ENCODE measurements at places on chromosomes 2 and 18.

- no peak for DNase-seq
These were observed 88.0 kb upstream of the CELF4 start for GRCh38 chr18:37653618-37654017.

DNA sequence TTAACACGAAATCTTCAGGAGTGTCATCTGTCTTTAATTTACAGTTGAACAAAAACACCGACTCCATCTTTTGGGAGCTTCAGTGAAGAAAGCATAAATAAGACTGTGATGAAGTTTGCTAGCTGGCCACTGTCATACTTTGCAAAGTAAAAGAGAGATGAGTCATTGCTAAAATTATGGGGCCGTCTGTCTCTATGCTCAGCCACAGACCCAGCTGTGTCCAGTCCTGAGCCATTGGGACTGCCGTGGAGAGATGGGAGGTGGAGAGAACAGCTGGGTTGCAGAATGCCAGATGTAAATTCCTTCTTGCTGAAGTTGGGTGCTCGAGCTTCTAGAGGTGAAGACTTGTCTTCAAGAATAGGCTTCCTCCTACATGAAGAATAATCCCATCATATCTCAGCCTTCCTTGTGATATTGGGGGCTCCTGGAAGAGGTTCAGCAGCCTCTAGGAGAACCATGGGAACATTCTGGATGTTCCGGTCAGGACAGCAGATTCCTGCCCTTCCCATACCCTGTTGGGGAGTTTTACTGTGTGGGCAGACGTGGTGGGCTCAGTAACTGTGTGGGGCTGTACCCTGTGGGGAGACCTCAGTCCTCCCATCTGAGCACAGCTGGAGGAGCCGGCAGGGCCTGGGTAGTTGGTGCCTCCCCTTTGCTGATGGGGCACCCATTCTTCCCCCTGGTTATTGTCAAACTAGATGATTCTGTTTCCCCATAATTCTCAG, 71.1 kb downstream of the LDLRAD4 start:
- no peak for DNase-seq

- DNase-seq, result no peak
These were observed 27.1 kb downstream of the RAB31 start for GRCh38 chr18:9735238-9735637.

DNA sequence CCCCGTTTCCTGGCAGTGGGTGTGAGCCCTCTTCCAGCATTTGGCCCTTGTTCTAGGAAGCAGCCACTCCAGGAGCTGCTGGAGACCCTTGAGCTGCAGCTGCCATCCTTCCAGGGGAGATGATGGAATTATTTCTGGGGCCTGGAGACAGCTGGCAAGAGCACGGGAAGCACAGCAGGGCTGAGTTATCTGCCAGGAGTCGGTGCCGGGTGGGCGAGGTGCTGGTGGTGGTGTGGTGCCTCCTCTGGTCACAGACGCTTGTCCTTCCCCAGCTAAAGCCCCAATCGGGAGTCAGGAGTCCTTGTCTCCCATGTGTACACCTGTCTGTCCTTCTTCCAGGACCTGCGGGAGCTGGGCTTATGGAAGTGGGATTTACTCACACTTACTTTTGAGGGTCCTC, 36.0 kb downstream of the DPYSL5 start:
- no peak for DNase-seq

DNA sequence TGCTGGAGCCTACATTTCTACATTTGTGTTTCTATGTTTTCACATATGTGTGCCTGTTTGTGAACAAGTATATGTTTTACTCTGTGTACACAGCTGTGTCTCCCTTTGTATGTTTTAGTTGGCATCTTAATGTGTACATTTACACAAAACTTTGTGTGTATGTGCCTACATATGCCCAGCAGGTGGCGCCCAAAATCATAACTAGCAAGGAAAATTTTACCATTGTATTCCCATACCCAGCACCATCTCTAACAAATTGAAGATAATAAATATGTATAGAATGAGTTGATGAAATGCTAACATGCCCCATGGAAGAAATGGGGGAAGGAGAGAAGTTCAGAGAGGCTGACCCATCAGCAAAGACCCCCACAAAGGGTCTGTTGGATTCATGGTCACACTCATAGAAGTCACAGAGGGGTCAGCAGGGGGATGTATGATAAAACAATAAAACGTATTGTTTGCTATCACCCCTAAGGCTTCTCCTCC, 48.1 kb downstream of the PKDCC start:
- peak; percentile 63 for DNase-seq

- DNase-seq, result no peak
These were observed 269.3 kb downstream of the ALPK2 start for GRCh38 chr18:58359620-58360019.

- no peak for DNase-seq
These were observed 26.6 kb upstream of the SNTG2 start for GRCh38 chr2:923832-924601.

- DNase-seq, result no peak
These were observed 78.9 kb upstream of the RMDN2 start for GRCh38 chr2:37846207-37846606.

DNA sequence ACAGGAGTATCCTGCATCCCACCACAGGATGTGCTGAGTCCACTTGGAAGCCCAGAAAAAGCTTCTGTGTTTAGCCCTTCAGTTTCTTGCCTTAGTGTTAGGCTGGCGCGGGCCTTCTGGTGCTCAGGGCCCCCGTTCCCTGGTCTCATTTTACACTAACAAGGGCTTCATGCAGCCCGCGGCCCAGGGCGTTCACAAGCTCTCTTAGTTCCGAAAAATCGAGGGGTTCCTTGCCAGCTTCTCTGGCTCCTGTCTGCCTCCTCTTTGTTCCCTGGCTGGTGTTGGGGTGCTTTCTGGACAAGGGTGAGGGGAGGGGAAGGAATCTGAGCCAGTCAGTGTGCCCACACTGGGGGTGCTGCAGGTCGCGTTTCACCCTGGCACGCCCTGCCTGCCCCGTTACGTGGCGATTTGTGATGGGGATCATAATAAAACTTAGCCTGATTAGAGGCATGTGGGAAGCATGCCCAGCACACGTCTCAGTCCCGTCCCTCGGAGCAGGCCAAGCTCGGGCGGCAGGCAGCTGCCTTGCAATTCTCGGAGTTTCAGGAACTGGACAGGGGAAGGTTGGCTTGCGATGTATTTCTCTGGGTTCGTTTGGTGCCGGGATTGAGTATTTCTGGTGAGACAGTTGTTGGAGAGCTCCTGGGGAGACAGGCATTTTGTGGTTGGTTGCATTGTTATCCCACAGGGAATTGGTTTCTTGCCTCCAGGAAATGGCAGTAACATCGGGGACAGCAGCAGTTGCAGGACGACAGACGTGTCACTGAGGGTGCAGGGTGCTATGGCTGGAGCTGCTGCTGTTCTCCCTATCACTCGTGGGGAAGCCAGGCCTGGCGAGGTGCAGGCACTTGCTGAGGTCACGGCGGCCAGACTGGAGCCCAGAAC, 22.9 kb downstream of the SH3BP4 start:
- no peak for DNase-seq

DNA sequence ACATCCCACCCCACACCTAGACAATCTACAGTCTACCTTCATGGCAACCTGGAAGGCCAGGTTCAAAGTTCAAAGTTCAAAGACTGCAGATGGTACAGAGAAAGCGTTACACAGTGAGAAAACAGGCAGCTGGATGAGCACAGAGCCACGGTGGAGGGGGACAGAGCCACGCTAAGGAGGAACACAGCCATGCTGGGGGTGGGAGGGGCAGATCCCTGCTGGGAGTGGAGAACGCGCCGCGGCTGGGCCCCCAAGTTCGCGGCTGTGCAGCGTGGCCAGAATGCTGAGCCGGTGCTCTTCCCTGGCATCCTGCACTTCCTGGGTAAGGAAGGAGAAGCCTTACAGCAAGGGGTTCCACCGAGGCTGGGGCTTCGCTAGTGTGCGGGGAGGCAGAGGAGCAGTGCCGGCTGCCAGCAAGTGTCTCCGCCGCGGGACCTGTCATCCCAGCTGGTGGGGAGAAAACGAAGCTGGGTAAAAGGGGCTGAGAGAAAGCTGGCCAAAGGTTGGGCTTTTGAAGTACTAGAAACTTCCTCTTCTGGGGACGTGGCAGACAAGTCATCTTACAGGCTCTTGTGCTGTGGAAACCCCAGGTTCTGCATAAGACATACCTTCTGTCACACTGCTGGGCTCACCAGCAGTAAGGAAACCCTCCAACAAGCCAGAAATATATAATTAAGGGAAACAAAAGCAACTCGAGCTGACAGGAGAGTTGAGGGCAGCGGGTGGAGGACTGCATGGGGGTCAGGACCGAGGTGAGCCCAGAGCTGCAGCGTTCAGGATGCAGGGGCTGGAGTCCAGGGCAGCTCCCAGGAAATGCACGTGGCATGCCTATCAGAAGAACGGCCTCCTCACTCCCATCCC, 115.5 kb downstream of the HDAC4 start:
- DNase-seq, result peak; percentile 65

DNA sequence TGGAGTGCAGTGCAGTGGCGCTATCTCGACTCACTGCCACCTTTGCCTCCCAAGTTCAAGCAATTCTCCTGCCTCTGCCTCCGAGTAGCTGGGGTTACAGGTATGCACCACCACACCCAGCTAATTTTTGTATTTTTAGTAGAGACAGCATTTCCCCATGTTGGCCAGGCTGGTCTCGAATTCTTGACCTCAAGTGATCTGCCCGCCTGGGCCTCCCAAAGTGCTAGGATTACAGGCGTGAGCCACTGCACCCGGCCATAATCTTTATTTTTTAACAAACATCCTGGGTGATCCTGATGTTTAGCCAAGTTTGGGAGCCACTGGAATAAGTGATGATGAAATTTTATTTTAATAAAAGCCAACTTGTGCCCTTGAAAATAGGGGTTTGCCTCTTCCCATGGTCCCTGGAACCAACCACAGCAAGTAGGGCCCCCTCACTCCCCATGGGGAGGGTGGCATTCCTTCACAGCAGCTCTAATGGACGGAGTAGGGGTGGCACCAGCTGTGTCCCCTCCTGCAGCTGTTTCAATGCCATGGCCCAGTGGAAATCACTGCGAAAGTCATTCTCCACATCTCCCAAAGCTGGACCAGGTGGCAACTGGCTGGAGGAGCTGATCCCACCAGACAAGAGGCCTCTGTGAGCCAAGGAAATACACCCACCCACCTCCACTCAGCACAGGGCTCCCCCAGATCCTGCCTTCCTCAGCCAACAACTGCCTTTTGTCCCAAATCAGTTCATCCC, 194.8 kb downstream of the ZFP36L2 start:
- DNase-seq, result no peak

DNA sequence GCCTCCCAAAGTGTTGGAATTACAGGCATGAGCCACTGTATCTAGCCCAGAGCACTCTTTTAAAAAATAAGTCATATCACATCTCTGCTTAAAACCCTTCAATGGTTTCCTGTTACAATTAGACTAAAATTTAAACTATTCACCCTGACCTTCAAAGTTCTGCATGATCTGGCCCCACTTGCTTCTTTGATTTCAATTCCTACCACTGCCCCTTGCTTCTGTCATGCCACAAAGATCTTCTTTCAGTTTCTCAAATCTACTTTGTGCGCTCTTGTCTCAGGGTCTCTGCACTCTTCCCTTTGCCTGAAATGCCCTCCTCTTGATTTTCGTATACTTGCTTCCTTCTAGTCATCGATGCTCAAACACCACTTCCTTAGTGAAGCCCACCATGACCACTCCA, 213.0 kb downstream of the TMEM247 start:
- DNase-seq, result no peak

GRCh38 chr18:47735041-47735702, 195.3 kb downstream of the SMAD2 start:
- no peak for DNase-seq

- DNase-seq, result no peak
These were observed 17.5 kb upstream of the DOK6 start for GRCh38 chr18:69383186-69383585.

GRCh38 chr2:135997380-135997779, 12.0 kb upstream of the DARS1 start:
- DNase-seq, result no peak

DNA sequence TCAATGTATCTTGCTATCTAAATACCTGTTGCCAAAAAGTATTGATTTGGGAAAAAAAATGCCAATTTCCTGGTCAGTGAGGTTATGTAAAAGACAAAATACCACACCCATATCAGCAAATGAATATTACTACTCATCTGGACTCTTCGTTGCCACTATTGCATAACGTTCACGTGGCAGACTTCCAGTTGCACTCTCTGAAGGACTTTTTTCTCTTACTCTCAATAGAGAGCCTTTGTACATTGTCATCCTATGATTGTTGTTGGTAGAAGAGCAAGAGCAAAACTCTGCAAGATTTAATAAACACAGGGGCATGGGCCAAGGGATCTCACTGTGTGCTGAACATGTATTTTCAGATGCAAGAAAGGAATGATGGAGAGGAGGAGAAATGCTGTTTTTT, 689.8 kb downstream of the MBD2 start:
- no peak for DNase-seq

GRCh38 chr2:223457301-223457700, 144.9 kb downstream of the SCG2 start:
- no peak for DNase-seq

GRCh38 chr2:161238265-161238559, 70.0 kb upstream of the PSMD14 start:
- no peak for DNase-seq

DNA sequence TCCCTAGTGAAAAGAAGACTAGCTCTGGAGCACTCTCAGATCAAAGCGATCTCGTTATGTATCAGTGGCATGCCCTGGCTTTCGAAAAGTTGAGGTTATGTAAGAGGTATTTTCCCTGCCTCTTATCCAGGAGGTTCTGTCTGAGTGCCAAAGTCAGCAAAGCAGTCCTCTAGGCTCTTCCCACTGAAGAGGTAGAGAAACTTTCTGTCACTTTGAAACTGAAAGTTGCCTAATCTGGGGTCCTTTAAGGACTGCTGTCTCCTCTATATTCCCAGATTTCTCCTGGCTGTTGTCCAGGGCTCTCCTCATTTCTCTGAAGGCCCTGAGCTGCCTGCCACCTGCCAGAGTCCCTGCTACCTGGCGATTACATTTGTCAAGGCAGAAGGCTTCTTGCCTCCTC, 96.3 kb downstream of the B3GNT2 start:
- DNase-seq, result no peak

DNA sequence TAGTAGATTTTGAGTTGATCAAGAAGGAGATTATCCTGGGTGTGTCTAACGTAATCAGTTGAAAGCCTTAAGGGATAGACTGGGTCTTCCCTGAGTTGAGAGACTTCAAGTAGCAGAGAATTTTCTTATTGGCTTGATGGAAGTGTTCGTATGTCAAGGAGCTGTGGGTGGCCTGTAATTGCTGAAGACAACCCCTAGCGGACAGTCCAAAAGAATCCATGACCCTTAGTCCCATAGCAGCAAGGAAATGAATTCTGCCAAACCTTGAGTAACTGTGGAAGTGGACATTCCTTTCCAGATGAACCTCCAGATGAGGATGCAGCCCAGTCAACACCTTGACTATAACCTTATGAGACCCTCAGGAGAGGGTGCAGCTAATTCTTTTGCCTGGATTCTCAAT, 786.3 kb downstream of the SOCS6 start:
- DNase-seq, result no peak

GRCh38 chr2:607709-608108, 69.5 kb downstream of the TMEM18 start:
- DNase-seq, result no peak

- DNase-seq, result no peak
These were observed 223.1 kb downstream of the ATAD2B start for GRCh38 chr2:23703583-23704385.
